ENCODE measurements at places on chromosomes 2 and 18.

- DNase-seq = no peak
These were observed 209.0 kb upstream of the KYNU start for GRCh38 chr2:142668420-142668819.

- DNase-seq = no peak
These were observed 124.7 kb downstream of the QPCT start for GRCh38 chr2:37469126-37469525.

DNA sequence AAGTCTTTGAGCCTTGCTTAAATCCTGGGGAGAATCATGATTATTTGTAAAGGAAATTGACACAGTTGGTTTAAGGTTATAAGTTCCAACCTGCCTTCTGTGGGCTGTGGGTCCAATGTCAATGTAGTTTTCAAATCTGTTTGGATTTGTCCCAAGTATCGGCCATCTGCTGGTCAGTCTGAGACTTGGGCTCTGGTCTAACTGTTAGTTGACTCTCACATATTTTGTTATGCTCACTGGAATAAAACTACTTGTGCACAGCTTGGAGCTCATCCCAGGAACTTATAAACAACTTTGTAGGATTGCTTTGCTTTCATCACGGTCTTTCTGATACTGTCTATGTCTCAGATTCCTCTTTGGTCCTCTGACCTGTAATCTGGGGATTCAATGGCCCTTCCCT lies 1026.2 kb upstream of the ZEB2 start:
- DNase-seq = no peak

GRCh38 chr2:231683292-231684235 lies 24.8 kb upstream of the PTMA start:
- no peak for DNase-seq

- DNase-seq = peak; percentile 27
These were observed 83.9 kb downstream of the ARHGEF4 start for GRCh38 chr2:130920415-130921163.

- peak; percentile 84 for DNase-seq
These were observed at the start of gene TWSG1 for GRCh38 chr18:9334329-9334972. TSS of gene TWSG1 (plus strand) at chr18:9334773. CDS start at chr18:9337230, 2,457 bp downstream.

GRCh38 chr18:55706898-55707297 lies 118.9 kb upstream of the TCF4 start:
- no peak for DNase-seq

- DNase-seq = no peak
These were observed 59.3 kb downstream of the AQP4 start for GRCh38 chr18:26806224-26806623.

GRCh38 chr18:79644666-79645057 lies 34.9 kb upstream of the CTDP1 start:
- no peak for DNase-seq

Measured in central memory CD8-positive, alpha-beta T cell (primary cell).